ENCODE measurements at places on chromosomes 5 and 9. TPM values are rescaled to one million over a fixed set of nuclear protein-coding genes. Genes with fewer than 3 reads are reported as not detected.

The STOM gene
- total RNA-seq, result 82.3 TPM

The PCDHGB6 gene
- total RNA-seq, result 0.63 TPM

The SLC23A1 gene
- total RNA-seq, result not detected

The PCDHA9 gene
- not detected for total RNA-seq

The FRMD3 gene
- 15.1 TPM for total RNA-seq

The CLINT1 gene
- 120 TPM for total RNA-seq

The LNPEP gene
- total RNA-seq, result 119 TPM

The NME5 gene
- not detected for total RNA-seq

The ZNF366 gene
- total RNA-seq, result 0.10 TPM

The MSMP gene
- total RNA-seq, result not detected

The GPR151 gene
- total RNA-seq, result not detected

The AJM1 gene
- 0.73 TPM for total RNA-seq

The SHOC1 gene
- under 0.01 TPM for total RNA-seq

The PPIP5K2 gene
- 55.4 TPM for total RNA-seq

The TRIM14 gene
- total RNA-seq, result 16.4 TPM

The HEMGN gene
- 8.6 TPM for total RNA-seq

The TRIM36 gene
- 0.42 TPM for total RNA-seq

The TXNDC8 gene
- total RNA-seq, result not detected

The SLC25A46 gene
- total RNA-seq, result 34.5 TPM

The BRINP1 gene
- total RNA-seq, result not detected

The OLFML2A gene
- 0.31 TPM for total RNA-seq

The PCA3 gene
- under 0.01 TPM for total RNA-seq

The PRRX2 gene
- not detected for total RNA-seq

The UGT3A1 gene
- under 0.01 TPM for total RNA-seq

The DROSHA gene
- total RNA-seq, result 13.2 TPM

The TAL2 gene
- total RNA-seq, result not detected

The BARHL1 gene
- not detected for total RNA-seq

The GARIN3 gene
- total RNA-seq, result not detected

The CYFIP2 gene
- 200 TPM for total RNA-seq

The PCDHGA12 gene
- total RNA-seq, result 0.10 TPM

All from mononuclear cell (primary cell).